ENCODE measurements at places on chromosomes 2 and 18. TPM values are rescaled to one million over a fixed set of nuclear protein-coding genes. Genes with fewer than 3 reads are reported as not detected.

GRCh38 chr2:222526480-222527277 lies 102.3 kb downstream of the SGPP2 start:
- peaks cover 9% of the 10 kb centered on the region for H3K36me3 ChIP-seq
- no peaks in the 10 kb centered on the region for H3K27me3 ChIP-seq
- DNase-seq: no peak
- H3K4me1 ChIP-seq: no peaks in the 10 kb centered on the region

- no peaks in the 10 kb centered on the region for H3K4me1 ChIP-seq
- DNase-seq: no peak
- H3K27ac ChIP-seq: no peak overlapping the region
- H3K27me3 ChIP-seq: no peaks in the 10 kb centered on the region
Measured at GRCh38 chr18:6629635-6630140, 99.8 kb upstream of the ARHGAP28 start.

The BOK gene
- 0.27 TPM for total RNA-seq

The REEP1 gene
- total RNA-seq: 0.71 TPM

- H3K27me3 ChIP-seq: no peaks in the 10 kb centered on the region
- H3K36me3 ChIP-seq: peaks cover 3% of the 10 kb centered on the region
- DNase-seq: no peak
- H3K27ac ChIP-seq: peak overlapping the region; percentile 67
Measured at GRCh38 chr2:148614014-148614321, 30.6 kb upstream of the EPC2 start.

DNA sequence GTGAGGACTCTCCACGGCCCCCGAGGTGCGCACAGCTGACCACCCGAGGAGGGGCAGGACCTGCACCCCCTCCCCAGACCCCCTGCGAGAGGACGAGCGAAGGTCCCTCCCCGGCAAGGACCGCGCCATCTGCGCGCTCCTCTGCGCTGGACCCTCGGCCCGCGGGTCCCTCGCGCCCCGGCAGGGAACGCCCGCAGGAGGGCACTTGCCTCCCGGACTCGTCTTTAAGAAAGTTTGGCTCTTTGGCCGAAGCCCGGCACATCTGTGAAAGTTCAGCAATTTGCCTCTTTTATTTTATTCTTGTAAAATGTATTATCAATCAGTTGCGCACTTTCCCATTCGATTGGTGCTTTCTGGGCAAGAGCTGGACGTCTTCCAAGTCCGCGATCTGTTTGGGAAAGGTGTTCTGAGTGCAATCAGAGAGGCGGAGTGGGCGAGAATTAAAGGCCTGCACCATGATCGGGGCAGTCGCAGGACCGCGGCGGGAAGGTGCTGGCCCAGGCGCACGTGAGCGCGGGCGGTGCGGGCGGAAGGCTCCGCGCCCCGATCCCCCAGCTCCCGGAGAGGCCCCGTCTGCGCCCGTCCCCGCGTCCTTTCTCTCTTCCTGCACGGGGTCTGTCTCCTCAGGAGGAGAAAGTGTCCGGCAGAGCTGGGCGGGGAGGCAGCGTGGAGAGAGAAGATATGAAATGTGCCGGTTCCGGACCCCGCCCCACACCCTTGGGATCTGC lies 1.6 kb upstream of the ALKAL2 start:
- H3K36me3 ChIP-seq: peaks cover 21% of the 10 kb centered on the region
- peak overlapping the region; percentile 71 for H3K4me3 ChIP-seq
- DNase-seq: no peak
- peaks cover 34% of the 10 kb centered on the region for H3K27me3 ChIP-seq
- H3K4me1 ChIP-seq: peaks cover 8% of the 10 kb centered on the region
- H3K27ac ChIP-seq: no peak overlapping the region

The NAPG gene
- 35.3 TPM for total RNA-seq

The GALNT3 gene
- total RNA-seq: 21.3 TPM

The HEATR5B gene
- total RNA-seq: 15.3 TPM

GRCh38 chr2:15359716-15360531 lies 201.2 kb downstream of the NBAS start:
- H3K4me1 ChIP-seq: peaks cover 11% of the 10 kb centered on the region
- peaks cover 57% of the 10 kb centered on the region for H3K36me3 ChIP-seq
- no peaks in the 10 kb centered on the region for H3K27me3 ChIP-seq
- H3K4me3 ChIP-seq: no peak overlapping the region

The CYS1 gene
- 0.78 TPM for total RNA-seq

The LOXL3 gene
- total RNA-seq: 2.1 TPM

DNA sequence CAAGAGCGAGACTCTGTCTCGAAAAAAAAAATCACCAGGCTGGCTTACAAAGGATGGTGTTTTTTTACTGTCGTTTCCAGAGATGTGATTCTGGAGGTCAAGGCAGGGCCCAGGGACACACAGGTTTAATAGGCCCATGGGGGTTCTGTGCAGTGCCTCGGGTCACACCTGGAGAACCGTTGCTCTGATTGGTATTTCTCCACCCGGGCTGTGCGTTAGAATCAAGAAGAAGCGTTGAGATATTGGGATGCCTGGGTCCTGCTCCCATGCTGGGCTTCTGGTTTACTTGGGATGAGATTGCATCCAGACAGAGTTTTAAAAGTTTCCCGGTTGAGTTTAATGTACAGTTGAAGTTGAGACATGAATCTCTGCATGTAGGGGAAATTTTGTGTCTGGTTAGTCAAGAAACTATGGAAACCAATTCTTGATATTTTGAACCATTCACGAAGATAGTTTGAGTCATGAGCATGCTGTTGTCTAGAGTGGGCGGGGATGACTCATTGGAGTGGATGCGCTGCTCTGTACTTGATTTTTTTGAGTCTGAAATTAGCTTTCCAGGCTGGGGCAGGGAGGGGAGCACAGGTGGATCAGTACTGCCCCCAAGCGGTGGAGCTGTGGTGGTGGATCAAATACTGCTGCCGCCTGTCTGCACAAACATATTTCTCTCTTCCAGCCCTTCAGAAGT lies 50.1 kb downstream of the GREB1 start:
- DNase-seq: peak; percentile 55
- peaks cover 13% of the 10 kb centered on the region for H3K4me1 ChIP-seq
- H3K27ac ChIP-seq: peak overlapping the region; percentile 47
- no peaks in the 10 kb centered on the region for H3K36me3 ChIP-seq
- no peaks in the 10 kb centered on the region for H3K27me3 ChIP-seq

GRCh38 chr2:176826984-176827668 lies 385.5 kb upstream of the HNRNPA3 start:
- H3K4me3 ChIP-seq: no peak overlapping the region
- H3K27ac ChIP-seq: peak overlapping the region; percentile 73
- H3K27me3 ChIP-seq: peaks cover 14% of the 10 kb centered on the region
- no peak for DNase-seq
- H3K4me1 ChIP-seq: peaks cover 26% of the 10 kb centered on the region
- H3K36me3 ChIP-seq: no peaks in the 10 kb centered on the region

GRCh38 chr2:165681841-165682240 lies 112.2 kb downstream of the GALNT3 start:
- peaks cover 6% of the 10 kb centered on the region for H3K27me3 ChIP-seq
- H3K4me3 ChIP-seq: no peak overlapping the region
- no peaks in the 10 kb centered on the region for H3K36me3 ChIP-seq
- no peak overlapping the region for H3K27ac ChIP-seq
- DNase-seq: no peak

GRCh38 chr18:10402871-10403559 lies 51.4 kb upstream of the APCDD1 start:
- no peak overlapping the region for H3K27ac ChIP-seq
- H3K36me3 ChIP-seq: no peaks in the 10 kb centered on the region
- DNase-seq: no peak
- no peak overlapping the region for H3K4me3 ChIP-seq

DNA sequence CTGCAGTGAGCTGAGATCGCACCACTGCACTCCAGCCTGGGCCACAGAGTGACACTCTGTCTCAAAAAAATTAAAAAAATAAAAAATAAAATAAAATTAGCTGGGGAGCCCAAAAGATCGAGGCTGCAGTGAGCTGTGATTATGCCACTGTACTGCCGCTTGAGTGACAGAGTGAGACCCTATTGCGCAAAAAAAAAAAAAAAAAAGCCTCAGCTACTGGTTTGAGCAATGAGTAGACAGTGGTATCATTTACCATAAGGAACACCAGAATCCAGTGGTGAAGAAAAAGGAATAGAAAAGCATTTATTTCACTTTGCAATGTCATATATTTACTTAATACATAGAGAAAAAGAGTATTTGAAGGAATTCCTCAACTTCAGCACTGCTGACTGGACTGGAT lies 3.0 kb downstream of the SAP130 start:
- peaks cover 20% of the 10 kb centered on the region for H3K36me3 ChIP-seq
- peaks cover 12% of the 10 kb centered on the region for H3K4me1 ChIP-seq
- no peak overlapping the region for H3K27ac ChIP-seq
- no peak for DNase-seq
- H3K27me3 ChIP-seq: no peaks in the 10 kb centered on the region

The NCKAP5 gene
- not detected for total RNA-seq

GRCh38 chr2:126913881-126914615 lies 15.4 kb downstream of the TEX51 start:
- H3K4me3 ChIP-seq: no peak overlapping the region
- H3K27me3 ChIP-seq: no peaks in the 10 kb centered on the region
- no peak for DNase-seq

DNA sequence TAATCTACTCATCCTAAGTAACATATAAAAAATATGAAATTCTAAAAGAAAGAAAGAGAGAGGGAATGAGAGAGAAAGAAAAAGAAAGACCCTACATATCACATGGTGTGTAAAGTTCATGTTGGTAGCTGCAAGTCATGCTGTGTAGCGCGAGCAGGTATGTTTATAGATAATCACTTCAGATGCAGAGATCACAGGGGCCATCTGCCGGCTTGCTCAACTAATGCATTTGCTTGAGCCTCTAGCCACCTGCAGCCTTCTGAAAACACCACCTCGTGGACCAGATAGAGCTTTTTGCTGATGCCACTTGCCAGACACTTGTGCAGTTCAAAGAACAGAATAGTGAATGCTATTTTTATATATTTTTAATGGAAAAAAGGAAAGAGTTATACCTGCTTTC lies 37.6 kb downstream of the CDH7 start:
- DNase-seq: no peak
- no peaks in the 10 kb centered on the region for H3K27me3 ChIP-seq
- no peaks in the 10 kb centered on the region for H3K36me3 ChIP-seq
- H3K4me3 ChIP-seq: no peak overlapping the region

DNA sequence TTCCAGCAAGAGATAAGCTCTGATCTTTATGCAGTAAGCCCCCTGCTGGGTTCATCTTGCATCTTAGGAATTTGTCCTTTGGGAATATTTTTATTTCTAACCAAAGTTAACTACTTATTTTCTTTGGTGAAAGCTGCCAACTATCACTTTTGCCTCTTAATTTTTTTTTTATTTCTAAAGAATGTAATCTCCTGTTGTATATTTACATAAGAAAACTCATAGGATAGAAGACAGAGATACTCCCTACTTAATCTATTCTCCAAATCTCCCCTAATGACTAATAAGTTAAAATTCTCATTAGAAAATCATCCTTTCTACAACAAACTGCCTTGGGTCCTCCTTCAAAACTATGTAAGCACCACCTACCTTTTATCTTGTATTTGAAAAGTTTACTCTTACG lies 612.2 kb upstream of the SLC39A10 start:
- no peaks in the 10 kb centered on the region for H3K36me3 ChIP-seq
- no peak for DNase-seq
- no peak overlapping the region for H3K27ac ChIP-seq
- no peak overlapping the region for H3K4me3 ChIP-seq
